ENCODE measurements at places on chromosomes 3 and 15.

DNA sequence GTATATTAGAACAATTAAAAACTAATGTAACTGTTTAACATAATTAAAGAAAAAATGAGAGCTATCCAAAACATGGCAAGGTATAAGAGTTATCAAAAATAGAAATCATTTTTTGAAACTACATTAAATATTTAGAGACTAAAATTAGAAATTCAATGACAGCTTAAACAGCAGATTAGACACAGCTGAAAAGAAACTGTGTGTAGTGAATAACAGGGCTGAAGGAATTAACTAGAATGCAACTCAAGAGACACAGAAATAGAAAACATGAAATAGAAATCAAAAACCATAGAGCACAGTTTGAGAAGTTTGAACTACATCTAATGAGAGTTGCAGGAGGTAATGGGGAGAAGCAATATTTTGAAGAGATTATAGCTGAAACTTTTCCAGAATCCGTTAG is 59.9 kb upstream of the FBN1 start:
- H3K36me3 ChIP-seq: no peaks in the 10 kb centered on the region
- H3K4me1 ChIP-seq: no peaks in the 10 kb centered on the region
- no peak for DNase-seq
- no peaks in the 10 kb centered on the region for H3K27me3 ChIP-seq
- H3K27ac ChIP-seq: no peak overlapping the region

GRCh38 chr3:78402720-78403119 is 1362.8 kb downstream of the ROBO2 start:
- no peak overlapping the region for H3K4me3 ChIP-seq
- no peak overlapping the region for H3K27ac ChIP-seq
- no peaks in the 10 kb centered on the region for H3K4me1 ChIP-seq
- no peaks in the 10 kb centered on the region for H3K36me3 ChIP-seq

GRCh38 chr3:159894386-159894785 is 94.2 kb upstream of the IL12A start:
- DNase-seq: no peak
- no peaks in the 10 kb centered on the region for H3K27me3 ChIP-seq
- no peak overlapping the region for H3K4me3 ChIP-seq
- H3K4me1 ChIP-seq: no peaks in the 10 kb centered on the region
- no peak overlapping the region for H3K27ac ChIP-seq

DNA sequence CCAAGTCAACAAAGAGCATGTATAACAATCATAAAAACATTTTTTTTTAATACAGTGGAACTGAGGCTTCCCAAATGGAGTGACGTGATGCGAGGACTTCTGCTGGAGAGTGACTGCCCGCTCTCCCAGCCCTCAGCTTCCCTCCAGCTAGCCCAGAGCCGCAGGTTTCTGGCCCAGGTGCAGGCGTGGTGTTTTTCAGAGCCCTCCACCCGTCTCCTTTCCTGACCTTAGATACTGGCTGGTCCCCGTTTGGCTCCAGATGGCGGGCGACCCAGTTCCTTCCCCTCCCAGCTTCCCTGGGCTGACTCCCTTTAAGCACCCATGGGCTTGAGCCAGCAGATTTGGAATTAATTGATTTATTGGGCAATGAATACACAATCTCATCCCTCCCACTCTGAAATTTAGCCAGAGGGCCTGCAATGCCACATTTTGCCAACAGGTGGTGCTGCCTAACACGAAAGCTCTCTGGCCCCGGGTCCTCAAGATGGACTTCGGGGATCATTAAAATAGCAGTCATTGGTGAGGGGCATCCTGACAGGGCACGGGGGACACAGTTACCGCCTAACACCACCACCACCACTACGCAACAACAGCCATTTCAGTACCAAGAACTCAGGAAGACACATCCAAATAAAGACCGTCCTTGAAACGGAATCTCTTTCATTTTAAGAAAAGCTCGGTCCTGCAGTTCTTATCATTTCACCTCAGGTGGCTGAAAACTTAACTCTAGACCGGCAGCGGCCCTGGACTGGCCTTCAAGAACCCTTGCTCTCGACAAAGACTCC is 47.5 kb upstream of the MUC4 start:
- no peaks in the 10 kb centered on the region for H3K4me1 ChIP-seq
- no peaks in the 10 kb centered on the region for H3K36me3 ChIP-seq
- H3K27me3 ChIP-seq: no peaks in the 10 kb centered on the region
- peak; percentile 80 for DNase-seq

GRCh38 chr3:73624017-73624820 is 522 bp downstream of the PDZRN3 start:
- peak overlapping the region; percentile 54 for H3K4me3 ChIP-seq
- H3K27ac ChIP-seq: no peak overlapping the region
- H3K36me3 ChIP-seq: no peaks in the 10 kb centered on the region
- DNase-seq: peak; percentile 86
- no peaks in the 10 kb centered on the region for H3K4me1 ChIP-seq

GRCh38 chr3:124360155-124360554 is 368.2 kb upstream of the ROPN1 start:
- no peaks in the 10 kb centered on the region for H3K4me1 ChIP-seq
- no peak overlapping the region for H3K4me3 ChIP-seq
- no peaks in the 10 kb centered on the region for H3K27me3 ChIP-seq
- no peak for DNase-seq
- no peak overlapping the region for H3K27ac ChIP-seq

DNA sequence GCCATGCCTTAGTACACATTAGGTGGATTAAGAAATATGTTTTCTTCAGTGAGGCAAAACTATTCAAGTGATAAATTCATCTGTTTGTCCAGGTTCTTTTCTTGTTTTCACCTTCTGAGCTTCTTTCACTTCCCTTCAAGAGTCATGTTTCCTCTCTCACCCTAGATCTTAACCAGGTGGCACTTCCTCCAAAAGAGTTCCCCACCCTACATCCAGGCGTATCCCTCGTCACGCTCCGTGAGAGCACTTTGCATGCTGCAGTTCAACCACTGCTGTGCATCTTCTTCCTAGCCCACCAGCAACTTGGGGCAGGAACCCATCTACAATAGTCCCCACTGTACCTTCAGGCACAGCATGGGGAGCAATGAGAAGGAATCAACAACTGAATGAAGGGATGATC is 28.9 kb downstream of the OSBPL10 start:
- no peak for DNase-seq
- H3K36me3 ChIP-seq: no peaks in the 10 kb centered on the region
- H3K4me3 ChIP-seq: no peak overlapping the region
- H3K4me1 ChIP-seq: peaks cover 10% of the 10 kb centered on the region
- no peak overlapping the region for H3K27ac ChIP-seq

DNA sequence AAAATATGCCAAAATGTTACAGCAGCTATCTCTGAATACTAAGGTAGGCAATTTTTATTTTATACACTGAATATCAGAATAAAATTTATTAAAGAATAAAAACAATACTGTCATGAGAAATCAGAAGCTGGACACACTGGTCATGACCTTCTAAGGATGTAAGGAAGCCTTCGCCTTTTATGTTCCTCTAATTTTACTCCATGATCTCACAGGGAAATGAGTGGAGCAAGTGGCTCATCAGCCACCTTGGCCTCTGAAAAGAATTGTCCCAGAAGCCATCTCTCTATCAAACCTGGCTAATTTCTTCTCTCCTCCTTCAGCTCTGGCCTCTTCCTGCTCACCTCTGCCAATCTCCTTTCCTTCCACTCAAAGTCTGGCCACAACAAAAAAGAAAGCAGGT is 48.6 kb downstream of the THRB start:
- H3K4me1 ChIP-seq: no peaks in the 10 kb centered on the region
- no peak overlapping the region for H3K4me3 ChIP-seq
- H3K27ac ChIP-seq: no peak overlapping the region
- no peaks in the 10 kb centered on the region for H3K27me3 ChIP-seq
- H3K36me3 ChIP-seq: no peaks in the 10 kb centered on the region

DNA sequence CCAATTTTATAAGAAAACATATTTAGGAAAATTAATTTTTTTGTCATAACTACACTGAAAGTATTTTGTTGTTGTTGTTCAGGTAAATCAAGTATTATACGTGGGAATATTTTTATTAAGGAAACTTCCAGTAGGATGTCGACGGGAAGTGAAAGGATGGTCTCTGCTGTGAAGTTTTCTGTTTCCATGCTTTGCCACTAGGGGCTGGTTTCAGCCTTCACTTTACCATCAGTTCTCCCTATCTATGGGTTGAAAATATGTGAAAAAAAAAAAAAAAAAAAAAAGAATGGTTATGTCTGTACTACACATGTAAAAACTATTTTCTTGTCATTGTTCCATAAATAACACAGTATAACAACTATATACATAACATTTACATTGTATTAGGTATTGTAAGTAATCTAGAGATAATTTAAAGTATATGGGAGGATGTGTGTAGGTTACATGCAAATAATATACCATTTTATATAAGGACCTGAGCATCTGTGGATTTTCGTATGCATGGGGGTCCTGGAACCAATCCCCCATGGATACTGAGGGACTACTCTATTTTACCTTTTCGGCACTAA is 136.7 kb downstream of the SMAD6 start:
- H3K36me3 ChIP-seq: no peaks in the 10 kb centered on the region
- no peak overlapping the region for H3K4me3 ChIP-seq
- peak; percentile 62 for DNase-seq
- no peaks in the 10 kb centered on the region for H3K27me3 ChIP-seq
- H3K27ac ChIP-seq: no peak overlapping the region

GRCh38 chr15:31453558-31454318 is 127.1 kb downstream of the KLF13 start:
- H3K27ac ChIP-seq: no peak overlapping the region
- H3K4me3 ChIP-seq: no peak overlapping the region
- H3K27me3 ChIP-seq: no peaks in the 10 kb centered on the region
- no peaks in the 10 kb centered on the region for H3K36me3 ChIP-seq
- H3K4me1 ChIP-seq: no peaks in the 10 kb centered on the region

DNA sequence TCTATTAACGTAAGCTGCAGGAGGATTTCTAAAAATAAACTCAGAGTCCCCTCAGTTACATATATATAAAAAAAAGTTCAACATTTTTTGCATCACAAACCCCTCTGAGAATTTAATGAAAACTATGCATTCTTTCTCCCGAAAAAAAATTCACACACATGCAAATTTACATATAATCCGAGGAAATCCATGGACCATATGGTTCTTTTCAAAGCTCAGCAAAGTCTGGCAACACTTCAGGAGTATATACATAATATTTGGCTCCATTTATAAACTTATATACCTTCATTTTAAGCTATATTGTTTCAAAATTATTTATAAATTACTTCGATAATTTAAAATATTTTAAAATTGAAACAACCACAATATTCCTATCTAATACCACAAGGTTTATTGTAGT is 140.7 kb upstream of the PLXND1 start:
- no peaks in the 10 kb centered on the region for H3K4me1 ChIP-seq
- H3K27me3 ChIP-seq: no peaks in the 10 kb centered on the region
- no peak overlapping the region for H3K27ac ChIP-seq
- no peak overlapping the region for H3K4me3 ChIP-seq

Data from mesendoderm (in vitro differentiated cells).